HFF-Myc (cell line): ENCODE measurements at places on chromosomes 3 and 15.

- no peak for DNase-seq
Measured at GRCh38 chr15:68599153-68599545, 20.4 kb downstream of the CORO2B start.

DNA sequence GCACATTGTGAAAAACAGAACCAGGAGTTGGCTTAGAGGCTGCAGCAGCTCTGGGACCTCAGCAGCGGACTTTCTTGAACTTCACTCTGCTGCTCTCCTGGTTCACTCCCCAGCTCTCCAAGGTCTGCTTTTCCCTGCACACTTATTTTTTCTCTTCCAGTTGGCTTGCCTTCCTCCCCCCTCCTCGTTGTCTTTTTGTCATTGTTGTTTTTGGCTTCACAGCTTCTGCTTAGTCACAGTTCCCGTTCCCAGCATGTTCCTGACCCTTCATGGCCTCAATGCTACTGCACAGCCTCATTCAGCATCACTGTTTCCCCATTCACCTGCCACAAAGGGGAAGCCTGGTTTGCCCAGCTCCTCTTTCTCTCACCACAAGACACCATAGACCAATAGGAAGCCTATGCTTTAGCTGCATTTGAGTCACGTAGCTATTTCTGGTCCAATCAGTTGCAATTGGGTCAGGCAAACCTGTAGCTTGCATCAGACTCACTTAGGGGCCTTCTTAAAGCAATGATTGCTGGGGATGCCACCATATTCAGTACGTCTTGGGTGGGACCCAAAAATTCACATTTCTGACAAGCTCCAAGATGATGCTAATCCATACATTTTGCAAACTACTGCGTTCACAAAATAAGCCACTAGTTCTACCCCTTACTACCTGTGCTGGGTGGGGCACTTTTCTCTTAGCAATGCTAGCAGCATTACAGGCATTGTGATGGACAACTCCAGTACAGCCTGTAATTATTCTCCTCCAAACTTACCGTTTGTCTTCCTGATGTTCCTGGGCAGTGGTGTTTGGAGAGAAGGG, 7.8 kb upstream of the SUMF1 start:
- peak; percentile 19 for DNase-seq

GRCh38 chr3:5787861-5788488, 600.5 kb downstream of the EDEM1 start:
- no peak for DNase-seq

- no peak for DNase-seq
Measured at GRCh38 chr3:152581951-152582350, 253.0 kb upstream of the P2RY1 start.

- no peak for DNase-seq
Measured at GRCh38 chr3:15631426-15632211, 30.1 kb downstream of the BTD start.

DNA sequence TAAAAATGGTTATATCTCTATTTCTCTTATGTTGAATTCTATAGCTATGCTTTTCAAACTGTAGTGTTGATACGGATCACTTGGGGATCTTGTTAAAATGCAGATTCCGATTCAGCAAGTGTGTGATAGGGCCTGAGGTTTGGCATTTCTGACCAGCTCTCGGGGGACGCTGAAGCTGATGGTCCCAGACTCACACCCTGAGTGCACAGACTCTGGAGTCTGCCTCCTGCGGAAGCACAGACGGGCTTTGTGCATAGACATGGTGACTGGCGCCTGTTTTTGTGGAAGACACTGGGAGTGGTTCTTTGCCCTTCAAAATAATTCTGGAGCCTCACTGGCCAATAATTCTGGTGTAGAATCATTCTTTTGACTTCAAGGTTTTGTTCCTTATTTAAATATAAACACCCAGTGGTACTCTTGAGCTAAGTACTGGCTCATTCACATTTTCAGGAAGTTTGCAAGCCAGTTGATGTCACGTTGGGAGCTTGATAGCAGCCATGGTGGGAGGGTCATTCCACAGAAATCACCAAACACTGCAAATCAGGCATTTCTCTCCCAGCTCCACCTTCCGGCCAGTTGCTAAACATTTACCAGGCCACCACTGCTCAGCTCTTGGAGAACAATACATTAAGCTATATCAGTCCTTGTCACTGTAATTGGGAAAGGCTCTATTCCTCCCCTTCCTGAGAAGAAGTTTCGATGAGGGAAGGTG, 19.2 kb downstream of the CLDN11 start:
- no peak for DNase-seq

GRCh38 chr3:16761571-16761970, 123.2 kb upstream of the PLCL2 start:
- no peak for DNase-seq

DNA sequence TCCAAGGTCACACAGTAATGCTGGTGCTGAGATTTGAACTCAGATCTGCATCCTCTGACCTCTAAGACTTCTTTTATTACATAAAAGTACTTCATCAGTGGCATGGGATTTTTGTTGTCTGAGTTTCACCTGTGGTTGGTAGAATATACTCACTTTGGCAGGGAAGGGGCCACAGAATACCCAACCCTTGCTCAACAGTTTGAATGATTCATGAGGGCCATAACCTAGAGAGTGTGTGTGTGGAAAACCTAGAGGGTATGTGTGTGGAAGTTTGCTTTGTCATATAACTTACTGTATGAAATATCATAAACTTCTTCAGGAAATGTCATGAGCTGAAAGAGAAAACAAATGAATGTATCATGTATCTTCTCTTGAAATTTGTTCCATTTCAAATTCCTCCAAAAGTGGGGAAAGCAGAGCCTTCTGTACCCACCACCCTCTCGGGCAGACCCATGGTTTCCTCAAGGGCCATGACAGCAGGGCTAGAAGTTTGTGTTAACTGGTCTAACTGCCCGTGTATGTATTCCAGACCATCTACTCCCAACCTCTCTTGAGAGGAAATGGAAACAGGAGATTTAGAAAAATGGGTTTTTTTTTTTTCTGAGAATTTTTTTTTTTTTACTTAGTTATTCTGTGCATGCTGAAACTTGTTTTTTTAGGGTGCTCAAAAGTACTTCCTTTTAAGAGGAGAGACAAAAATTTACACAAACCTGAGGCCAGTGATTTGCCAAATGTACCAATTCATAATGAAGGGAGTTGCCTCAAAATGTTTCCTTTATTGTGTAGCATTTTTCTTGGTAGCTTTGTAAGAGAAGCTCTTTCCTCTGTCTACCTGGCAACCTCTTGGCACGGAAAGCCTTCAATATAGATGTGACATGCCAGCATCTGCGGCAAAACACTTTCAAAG, 127.0 kb downstream of the TPRG1 start:
- DNase-seq, result no peak

- no peak for DNase-seq
Measured at GRCh38 chr15:68679961-68680371, 101.2 kb downstream of the CORO2B start.

DNA sequence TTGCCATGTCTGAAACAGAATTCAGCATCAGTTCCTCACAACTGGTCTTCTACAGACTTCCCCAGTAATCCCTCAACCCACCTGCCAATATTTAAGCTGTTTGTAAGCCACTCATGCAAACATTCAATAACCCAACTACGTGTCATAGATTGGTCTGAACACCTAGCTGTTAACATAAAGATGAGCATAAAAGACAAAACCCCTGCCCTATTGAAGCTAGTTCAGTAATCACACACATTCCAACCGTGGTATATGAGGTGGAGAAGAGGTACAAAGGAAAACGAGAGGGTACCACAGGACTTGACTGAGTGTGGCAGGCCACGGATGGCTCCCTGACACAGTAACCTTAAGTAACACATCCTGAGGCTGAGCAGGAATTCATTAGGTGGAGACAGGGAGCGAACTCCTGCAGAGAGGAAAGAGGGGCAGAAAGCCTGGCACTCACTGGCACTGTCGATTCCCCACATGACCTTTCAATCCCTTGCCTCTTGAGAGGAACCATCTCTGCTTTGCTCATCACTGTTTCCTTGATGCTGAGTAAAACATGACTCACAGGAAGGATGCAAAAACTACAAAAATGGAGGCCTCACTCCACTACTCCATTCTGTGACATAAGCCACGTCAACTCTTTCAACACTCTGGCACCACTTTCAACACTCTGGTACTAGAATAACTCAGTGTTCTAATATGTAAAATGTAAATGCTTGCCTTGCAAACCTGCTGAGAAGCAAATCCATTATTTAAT, 31.3 kb downstream of the RPN1 start:
- peak; percentile 31 for DNase-seq

GRCh38 chr3:52391096-52391495, 53.8 kb downstream of the SEMA3G start:
- DNase-seq, result no peak

- no peak for DNase-seq
Measured at GRCh38 chr3:50189274-50189673, 2.1 kb upstream of the GNAT1 start.

DNA sequence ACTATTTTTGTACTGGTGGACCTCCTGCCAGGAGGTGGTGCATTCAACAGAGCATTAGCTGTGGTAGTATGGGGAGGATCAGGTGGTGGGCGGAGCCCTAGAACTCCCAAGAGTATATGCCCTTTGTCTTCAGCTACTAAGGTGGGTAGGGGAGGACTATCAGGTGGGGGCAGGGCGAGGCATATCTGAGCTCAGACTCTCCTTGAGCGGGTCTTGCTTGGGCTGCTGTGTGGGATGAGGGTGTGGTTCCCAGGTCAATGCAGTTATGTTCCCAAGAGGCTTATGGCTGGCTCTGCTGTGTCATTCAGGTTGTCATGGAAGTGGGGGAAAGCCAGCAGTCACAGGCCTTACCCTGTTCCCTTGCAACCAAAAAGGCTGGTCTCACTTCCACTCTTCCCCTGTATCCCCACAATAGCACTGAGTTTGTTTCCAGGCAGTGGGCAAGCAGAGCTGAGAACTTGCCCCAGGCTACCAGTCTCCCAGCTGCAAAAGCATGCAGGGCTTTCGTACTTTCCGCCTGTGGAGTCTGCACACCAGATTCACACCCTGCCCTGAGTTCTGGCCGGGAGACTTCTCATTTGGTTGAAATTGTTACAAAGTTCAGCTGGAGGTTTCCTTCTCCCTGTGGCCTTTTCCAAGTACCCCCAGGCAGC, 93.7 kb upstream of the DPPA4 start:
- no peak for DNase-seq

DNA sequence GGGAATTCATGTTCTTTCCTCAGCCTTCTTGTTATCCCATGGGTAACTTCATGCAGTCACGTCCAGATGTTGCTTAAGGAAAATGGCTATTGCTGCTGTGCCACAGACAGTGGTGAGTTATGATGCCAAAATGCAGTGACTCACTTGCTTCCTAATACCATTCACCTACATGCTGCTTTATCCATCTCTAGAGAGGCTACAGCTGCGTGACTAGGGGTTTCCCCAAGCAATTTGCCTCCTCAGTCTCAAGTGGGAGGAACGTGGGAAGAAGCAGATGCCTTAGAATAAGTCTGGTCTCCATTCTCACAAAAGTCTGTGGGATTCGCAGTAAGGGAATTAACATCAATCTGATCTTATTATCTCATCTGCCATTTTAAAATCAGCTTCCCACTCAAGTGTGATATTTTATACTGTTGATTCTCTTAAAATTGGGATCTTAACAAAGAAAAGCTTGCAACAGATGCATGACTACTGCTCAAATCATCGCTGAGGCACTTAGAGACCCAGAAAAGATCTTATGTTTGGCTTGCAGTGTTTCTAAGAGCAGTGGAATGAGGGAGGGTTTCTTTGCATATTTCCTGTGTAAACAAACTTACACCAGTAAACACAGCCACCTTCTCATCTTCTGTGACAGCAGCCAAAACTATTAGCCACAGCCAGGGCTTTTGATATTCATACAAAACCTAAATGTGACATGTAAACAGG, 62.0 kb upstream of the ACP3 start:
- peak; percentile 67 for DNase-seq

GRCh38 chr15:82572311-82572710, 32.1 kb upstream of the RPS17 start:
- no peak for DNase-seq

GRCh38 chr3:143755978-143756377, 92.3 kb downstream of the SLC9A9 start:
- no peak for DNase-seq

DNA sequence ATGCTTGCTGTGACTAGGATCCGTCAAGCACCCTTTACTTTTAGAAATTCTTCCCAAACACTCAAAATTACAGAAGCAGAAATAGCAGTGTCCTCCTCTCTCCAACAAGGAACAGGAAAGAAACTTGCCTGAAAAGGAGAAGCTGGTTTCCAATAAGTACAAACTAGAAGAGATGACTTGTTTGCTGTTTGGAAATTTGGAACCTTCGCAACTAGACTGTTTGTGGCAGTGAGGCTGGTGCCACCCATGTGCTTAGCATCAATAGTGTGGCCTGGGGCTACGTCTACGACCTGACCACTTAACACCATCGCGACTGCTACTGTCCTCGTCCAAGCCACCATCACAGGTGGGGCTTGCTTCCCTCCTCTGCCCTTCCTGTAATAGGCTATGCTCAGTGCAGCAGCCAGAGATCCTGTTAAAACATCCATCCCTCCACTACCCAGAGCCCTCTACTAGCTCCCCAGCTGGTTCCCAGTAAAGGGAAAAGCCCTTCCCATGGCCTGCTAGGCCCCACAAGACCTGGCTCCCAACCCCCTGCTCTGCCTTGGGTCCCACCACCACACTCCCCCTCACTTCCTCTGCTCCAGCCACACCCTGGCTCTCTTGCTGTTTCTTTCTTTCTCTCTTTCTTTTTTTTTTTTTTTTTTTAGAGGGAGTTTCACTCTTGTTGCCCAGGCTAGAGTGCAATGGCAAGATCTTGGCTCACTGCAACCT, 52.6 kb upstream of the CCR2 start:
- DNase-seq, result no peak

DNA sequence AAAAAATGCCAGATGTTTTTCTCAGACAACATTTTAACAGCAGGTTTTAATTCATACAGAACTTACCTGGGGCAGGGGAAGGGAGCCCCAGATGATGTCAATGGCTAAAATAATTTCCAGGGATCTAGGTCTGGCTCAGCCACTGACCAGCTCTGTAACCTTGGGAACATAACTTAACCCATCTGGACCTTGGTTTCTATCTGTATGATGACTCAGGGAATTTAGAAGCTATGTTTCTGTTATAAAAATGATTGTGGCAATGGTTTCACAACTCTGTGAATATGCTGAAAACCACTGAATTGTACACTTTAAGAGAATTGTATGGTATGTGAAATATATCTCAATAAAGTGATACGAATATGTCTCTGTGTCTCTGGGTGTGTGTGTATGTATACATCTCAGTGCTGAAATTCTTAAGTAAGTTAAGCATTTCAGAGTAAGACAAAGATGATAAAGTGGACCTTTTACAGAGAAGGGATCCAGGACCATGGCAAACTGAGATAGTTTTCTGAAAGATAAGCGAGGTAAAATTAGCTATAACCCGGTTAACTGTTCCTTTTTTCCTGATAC, 2.9 kb downstream of the SH3GL3 start:
- DNase-seq, result no peak
